Mucosa of gallbladder (tissue), 1 donor: ENCODE measurements at places on chromosomes 2 and 18.

GRCh38 chr2:152186262-152186661 is 10.7 kb upstream of the STAM2 start:
- no peak for DNase-seq

GRCh38 chr2:38279201-38279600 is 97.9 kb downstream of the ATL2 start:
- DNase-seq: no peak

GRCh38 chr2:181984814-181985631 is 630 bp upstream of the PPP1R1C start:
- no peak for DNase-seq

- no peak for DNase-seq
Measured at GRCh38 chr2:234172066-234172465, 121.6 kb downstream of the SPP2 start.

GRCh38 chr2:122237450-122237849 is 482.0 kb downstream of the TSN start:
- DNase-seq: no peak

- DNase-seq: no peak
Measured at GRCh38 chr2:221502270-221503010, 69.7 kb downstream of the EPHA4 start.

GRCh38 chr2:129191530-129191929 is 787.9 kb upstream of the RAB6C start:
- no peak for DNase-seq

DNA sequence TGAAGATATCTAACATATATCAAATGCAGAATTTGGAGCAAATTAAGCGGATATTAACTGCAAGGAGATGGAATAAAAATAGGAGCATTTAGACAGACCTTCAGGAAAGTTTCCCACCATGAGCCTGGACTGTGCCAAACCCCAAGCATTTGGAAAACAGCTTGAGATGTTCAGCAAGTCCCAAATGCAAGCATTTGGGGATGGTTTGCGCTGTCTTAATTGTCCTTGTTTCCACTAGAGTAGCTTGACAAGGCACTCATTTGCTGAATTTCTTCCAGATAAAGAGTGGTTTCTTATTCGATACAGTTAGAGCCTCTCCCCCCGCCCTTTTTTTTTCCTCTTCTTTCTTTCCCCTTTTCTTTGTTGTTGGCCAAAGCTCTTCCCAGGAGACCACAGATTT is 77.1 kb upstream of the CDC42EP3 start:
- DNase-seq: no peak

GRCh38 chr18:35029770-35030169 is 11.4 kb upstream of the MAPRE2 start:
- DNase-seq: no peak

GRCh38 chr18:42047721-42048120 is 92.7 kb downstream of the PIK3C3 start:
- DNase-seq: no peak

DNA sequence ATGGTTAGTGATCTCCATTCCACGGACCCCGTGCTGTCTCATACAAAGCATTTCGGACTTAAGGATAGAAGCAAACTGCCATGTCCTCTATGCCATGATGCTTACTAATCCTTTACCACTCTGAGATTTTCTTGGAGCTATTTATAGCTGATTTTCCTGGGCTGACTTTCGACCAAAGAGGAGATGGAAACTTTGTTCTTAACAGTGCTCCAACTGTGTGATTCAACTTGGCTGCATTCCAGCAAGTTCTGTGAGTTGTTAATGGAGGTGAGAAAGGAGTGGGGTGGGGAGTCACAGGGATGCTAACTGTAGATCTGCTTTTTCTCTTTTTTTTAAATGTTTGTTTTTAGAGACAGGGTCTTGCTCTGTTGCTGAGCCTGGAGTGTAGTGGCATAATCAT is 45.5 kb upstream of the MSH2 start:
- DNase-seq: peak; percentile 37

GRCh38 chr2:208549546-208550158 is 143.1 kb downstream of the PTH2R start:
- no peak for DNase-seq

GRCh38 chr2:100248044-100248330 is 74.3 kb downstream of the LONRF2 start:
- DNase-seq: no peak

- DNase-seq: no peak
Measured at GRCh38 chr2:33213648-33214047, 262.8 kb upstream of the RASGRP3 start.

GRCh38 chr2:166017208-166017607 is 63.6 kb upstream of the TTC21B start:
- DNase-seq: no peak

- DNase-seq: no peak
Measured at GRCh38 chr2:47568164-47568850, 165.4 kb downstream of the MSH2 start.

- no peak for DNase-seq
Measured at GRCh38 chr2:218257390-218257981, 3.3 kb upstream of the GPBAR1 start.

DNA sequence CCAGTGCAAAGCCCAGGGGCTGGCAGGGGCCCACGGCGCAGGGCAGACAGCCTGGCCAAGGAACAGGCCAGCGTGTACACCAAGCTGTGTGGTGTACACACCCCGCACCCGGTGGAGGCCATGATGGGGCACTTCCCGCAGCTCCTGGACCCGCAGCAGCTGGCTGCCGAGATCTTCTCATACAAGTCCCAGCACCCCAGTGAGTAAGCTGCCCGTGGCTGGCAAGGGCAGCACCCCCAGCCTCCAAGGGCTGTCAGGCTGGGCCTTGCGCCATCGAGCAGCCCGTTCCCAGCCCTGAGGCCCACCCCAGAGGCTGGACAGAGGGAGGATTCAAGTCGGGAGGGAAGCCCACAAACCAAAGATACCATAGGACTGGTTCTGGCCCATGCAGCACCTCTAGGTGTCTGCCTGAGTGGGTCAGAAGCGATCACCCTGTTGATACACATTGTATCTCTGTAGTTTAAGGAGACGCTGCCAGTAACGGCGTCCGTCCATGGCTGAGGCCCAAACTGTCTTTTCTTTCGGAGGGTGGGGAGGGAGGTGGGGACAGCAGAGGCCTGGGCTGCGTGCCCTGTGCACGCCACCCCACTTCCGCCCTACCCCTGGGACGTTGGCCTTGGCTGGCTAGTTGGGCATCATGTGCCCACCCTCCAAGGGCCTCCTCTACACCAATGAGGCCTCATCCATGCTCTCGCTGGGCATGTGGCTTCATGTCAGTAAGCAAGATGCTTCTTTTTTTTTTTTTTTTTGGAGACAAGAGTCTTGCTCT is 16.8 kb upstream of the MTERF4 start:
- DNase-seq: no peak

DNA sequence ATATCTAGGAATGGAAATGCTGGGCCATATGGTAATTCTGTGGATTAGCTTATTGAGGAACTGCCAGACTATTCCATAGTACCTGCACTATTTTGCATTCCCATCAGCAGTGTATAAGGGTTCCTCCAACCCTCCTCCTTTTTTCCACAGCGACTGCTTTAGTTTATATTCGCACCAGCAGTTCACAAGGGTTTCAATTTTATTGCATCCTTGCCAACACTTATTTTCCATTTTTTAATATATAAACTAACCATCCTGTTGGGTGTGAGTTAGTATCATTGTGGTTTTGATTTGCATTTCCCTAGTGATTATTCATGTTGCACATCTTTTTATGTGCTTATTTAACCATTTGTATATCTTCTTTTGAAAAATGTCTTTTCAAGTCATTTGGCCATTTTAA is 67.0 kb downstream of the NAT8 start:
- no peak for DNase-seq

DNA sequence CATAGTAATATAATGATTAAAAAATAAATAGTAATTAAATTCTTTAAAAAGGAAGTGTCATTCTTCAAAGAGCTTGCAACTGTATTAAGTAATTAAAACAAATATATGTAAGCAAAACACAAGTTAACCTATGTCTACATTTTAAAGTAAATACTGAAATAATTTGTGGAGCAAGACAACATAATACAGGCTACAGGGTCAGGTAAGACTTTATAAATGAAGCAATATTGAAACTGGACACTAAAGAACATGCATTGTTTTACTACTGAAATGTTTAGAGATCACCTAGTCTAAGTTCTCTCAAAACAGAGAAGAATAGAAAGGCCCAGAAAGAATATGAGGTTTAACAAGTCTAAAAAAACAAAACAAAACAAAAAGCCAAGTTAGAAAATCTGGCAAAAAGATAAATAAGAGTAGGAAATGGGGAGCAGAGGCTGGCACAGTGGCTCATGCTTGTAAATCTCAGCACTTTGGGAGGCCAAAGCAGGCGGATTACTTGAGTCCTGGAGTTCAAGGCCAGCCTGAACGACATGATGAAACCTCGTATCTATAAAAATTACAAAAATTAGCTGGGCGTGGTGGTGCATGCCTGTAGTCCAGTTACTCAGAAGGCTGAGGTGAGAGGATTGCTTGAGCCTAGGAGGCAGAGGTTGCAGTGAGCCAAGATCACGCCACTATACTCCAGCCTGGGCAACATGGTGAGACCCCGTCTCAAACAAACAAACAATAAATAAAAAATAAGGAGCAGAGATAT is 34.4 kb downstream of the VPS54 start:
- DNase-seq: no peak

DNA sequence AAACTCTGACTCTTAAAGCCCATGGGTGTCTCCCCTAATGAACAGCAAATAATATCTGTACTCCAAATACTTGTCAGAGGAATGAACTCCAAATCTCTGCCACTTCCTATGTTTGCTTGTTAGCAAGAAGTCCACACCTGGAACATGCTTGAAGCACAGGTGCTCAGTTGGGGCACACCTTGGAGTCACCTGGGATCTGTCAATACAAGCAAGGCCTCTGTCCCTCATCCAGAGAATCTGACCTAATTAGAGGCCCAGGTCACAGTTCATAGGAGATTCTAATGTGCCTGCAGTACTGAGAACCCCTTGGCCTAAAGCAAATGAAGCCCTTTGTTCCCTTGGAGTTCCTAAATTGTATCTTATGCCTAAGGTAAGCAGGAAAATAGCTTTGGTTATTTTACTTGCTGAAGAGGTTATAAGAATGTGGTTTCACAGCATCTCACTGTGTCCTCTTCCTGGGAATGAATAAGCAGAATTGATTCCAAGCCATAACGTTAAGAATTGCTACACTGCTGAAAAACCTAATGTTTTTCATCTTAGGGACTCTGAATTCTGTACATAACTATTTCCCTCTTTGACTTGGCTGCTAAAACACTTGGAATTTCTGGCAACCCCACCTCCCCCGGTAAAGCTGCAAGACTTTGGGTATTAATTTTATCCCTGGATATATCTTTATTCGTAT is 113.4 kb downstream of the PIEZO2 start:
- DNase-seq: no peak

DNA sequence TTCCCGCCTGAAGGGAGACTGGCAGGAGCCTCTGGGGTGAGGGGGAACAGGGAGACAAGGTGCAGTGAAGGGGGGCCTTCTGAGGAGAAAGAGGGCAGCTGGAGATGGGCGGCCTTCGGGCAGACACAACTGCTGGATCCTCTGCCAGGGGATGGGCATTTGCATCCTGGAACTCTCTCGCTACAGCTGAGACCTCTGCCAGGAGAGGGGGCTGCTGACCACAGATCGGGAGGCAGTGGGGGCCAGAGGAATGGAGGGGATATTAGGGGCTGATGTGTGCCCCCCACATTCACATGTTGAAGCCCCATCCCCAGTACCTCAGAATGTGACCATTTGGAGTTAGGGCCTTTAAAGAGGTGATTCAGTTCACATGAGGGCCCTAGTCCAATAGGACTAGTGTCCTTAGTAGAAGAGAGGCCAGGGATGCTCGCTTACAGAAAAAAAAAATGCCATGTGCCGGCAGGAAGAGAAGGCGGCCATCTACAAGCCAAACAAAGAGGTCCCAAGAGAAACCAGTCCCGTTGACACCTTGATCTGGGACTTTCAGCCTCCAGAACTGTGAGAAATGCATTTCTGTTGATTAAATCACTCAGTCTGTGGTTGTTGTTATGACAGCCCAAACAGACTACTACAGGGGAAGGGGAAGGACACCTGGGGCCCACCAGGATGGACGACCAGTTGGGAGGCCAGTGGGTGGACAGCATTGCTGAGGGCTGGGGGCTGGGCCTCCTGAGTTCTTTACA is 50.0 kb downstream of the TRABD2A start:
- no peak for DNase-seq

- no peak for DNase-seq
Measured at GRCh38 chr2:233288663-233289062, 19.0 kb upstream of the SAG start.

- DNase-seq: no peak
Measured at GRCh38 chr2:73103018-73103542, 9.7 kb downstream of the RAB11FIP5 start.

- DNase-seq: no peak
Measured at GRCh38 chr18:79422022-79422782, 26.5 kb downstream of the NFATC1 start.

GRCh38 chr2:64915510-64915900 is 73.7 kb upstream of the SLC1A4 start:
- DNase-seq: no peak

DNA sequence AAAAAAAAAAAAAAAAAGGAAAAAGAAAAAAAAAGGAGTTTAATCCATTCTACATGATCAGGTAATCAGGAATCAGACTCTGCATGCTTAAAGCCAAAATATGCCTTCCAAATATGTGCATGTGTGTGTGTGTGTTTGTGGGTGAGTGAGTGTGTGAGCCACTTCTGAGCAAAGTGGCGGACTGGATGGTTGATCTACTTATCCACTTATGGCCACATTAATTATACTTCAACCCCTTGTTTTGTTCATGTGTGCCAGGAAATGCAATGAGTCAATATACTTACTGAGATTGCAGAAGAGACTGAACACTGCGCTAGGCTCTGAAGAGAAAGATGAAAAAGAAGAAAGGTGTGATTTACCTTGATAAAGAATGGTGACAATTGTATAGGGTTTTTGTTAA is 586.5 kb upstream of the NXPH2 start:
- DNase-seq: no peak

GRCh38 chr18:62976227-62976626 is 260.9 kb downstream of the PHLPP1 start:
- DNase-seq: peak; percentile 56

DNA sequence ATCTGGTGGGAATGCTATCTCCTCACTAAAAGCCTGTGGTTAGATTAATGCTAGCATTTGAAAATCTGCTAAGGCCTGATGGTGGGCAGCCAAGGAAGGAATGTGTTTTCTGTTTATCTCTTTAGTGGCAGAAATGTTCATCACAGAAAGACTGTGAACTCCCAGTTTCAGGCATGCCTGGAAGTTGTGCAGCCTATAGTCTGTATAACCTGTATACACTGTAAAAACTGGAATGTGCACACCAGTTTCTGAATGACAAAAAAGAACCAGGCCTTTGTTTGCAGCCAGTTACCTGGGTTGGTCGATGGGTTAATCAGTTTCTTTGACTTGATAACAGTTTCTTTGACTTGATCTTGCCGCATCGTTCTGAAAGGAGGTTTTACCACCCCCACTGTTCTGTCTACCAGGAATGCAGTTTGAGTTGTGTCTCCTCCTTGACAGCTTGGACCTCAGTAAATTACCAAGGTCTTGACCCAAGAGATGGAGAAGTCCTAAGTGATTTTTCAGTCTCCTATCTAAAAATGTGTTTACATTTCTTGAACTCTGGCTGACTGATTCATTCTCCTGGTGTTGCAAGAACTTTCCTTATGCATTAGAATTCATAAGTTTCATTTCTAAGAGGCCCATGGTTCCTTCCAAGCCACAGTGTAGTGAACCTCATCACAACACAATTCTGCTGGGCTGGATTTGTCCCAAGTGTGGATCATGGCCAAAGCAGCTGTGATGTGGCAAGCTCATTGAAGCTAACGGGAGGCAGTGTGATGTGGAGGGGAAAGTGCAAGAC is 62.2 kb downstream of the KIAA2012 start:
- DNase-seq: peak; percentile 82
